ENCODE measurements at places on chromosomes 7 and 10. TPM values are rescaled to one million over a fixed set of nuclear protein-coding genes. Genes with fewer than 3 reads are reported as not detected.

Gene PNLIPRP2
- not detected for total RNA-seq

Gene FAM221A
- 3.5 TPM for total RNA-seq

- DNase-seq = no peak
These were observed 173.2 kb upstream of the KIAA1217 start for GRCh38 chr10:24035761-24036160.

Gene RBP3
- total RNA-seq = not detected

Gene AOC1
- total RNA-seq = not detected

DNA sequence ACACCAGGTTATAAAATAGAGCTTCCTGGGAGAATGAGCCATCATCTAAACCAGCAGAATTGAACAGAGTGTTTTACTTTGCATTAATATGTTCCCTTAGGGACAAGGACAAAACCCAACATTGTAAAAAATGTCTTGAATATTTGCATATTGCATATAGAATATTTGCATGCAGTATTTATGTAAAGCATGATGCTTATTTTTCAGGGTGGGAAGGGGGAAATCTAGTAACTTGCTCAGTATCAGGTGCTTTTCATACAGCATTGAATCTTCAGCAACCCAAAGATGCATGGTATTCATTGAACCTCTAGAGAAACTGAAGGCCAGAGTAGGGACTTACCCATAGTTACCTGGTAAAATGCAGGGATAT, 409.2 kb upstream of the ZMIZ1 start:
- DNase-seq = no peak

Gene PRKG1
- 0.30 TPM for total RNA-seq

Gene TUBB8
- total RNA-seq = not detected

DNA sequence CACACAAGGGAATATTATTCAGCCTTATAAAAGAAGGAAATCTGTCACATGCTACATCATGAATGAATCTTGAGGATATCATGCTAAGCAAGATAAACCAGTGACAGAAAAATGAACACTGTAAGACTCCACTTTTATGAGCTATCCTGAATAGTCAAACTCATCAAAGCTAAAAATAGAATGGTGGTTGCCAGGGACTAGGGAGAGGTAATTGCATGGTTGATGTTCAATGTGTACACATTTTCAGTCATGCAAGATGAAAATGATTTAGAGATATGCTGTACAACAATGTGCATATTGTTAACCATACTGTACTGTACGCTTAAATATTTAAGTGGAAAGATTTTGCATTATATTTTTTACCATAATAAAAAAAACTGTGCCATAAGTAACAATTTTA, 1349.1 kb downstream of the XPNPEP1 start:
- no peak for DNase-seq
